ENCODE measurements at places on chromosomes 1 and 21.

DNA sequence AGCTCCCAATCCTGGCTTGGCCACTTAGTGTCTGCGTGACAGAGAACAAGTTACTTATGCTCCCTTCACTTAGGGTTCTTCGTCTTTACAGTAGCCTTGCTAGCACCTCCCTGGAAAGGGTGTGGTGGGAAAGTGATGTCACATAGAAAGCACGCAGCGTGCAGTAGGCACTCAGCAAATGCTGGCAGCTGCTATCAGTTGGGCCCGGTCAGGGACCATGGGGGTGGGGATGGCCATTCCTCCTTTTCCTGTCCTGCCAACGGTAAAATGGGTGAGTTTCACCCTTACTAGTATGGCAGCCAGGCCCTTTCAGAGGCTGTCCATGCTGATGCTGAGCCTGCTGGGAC is 6.2 kb upstream of the KCNA10 start:
- DNase-seq, result no peak

DNA sequence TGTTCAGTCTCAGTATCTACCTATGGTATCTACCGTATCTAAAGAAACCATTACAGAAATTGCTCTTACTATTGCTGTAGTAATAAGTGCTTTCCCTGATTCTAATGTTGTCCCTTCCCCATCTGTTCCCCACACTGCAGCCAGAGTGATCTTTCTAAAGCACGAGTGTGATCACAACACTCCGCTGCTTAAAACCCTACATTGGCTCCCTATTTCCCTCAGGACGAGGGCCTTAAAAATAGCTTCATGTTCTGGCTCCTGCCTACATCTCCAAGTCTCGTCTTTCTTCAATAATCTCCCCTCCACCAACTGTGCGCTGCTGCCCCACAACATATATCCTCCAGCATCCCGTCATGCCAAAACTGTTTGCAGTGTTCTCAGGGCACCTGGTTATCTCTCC is 150.6 kb downstream of the SDCCAG8 start:
- DNase-seq, result no peak

DNA sequence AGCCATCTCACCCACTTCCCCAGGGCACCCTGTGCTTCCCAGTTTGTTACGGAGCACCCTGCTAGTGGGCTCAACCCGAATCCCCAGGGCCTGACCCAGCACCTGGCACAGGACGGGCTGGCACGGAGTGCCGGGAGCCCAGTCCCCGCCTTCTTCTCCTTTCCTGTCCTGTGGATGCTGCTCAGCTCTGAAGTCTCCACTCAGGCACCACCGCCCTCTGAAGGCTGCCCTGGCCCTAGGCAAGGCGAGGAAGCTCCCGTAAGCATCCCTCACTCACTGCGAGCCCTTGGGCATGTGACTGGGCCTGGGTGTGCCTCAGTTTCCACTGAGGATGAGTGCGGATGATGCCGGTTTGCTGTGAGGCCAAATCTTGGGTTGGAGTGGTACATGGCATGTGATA is 21.8 kb downstream of the SLC1A7 start:
- DNase-seq, result no peak

- DNase-seq, result no peak
Observed at GRCh38 chr21:27146268-27146667, 179.4 kb upstream of the ADAMTS5 start.

DNA sequence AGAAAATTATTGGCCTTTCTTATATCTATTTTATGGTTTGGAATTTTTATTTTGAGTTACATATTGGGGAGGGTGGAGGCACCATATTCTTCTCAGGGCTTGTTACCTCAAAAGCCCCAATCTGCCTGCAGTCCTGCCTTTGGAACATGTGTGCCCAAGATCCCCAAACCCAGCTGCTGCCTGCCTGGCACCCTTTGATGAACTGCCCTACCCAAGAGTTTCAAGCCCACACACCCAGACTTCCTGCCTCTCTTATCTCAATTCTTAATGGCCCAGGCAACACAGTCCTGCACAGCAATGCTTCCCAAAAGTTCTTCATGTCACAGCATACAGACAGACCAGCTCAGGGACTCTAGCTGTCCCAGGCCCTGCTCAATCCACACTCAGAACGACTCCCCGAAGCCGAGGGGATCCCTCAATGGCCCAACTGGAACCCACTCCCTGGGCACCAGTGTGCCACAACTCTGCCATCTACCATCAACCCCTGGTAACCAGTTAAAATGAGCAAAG is 19.2 kb downstream of the OLFML2B start:
- DNase-seq, result no peak

DNA sequence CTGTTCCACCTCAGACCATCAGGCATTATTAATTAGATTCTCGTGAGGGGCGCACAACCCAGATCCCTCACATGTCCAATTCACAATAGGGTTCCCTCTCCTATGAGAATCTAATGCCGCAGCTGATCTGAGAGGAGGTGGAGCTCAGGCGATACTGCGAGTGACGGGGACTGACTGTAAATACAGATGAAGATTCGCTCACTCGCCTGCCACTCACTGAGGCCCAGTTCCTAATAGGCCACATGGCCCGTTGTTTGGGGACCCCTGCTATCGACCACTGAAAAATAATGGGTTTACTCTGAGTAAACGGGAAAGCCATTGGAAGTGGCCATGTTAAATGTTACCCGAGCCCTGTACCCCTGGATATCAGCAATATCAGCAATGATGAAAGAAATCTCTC is 65.9 kb downstream of the GRIK1 start:
- DNase-seq, result no peak

DNA sequence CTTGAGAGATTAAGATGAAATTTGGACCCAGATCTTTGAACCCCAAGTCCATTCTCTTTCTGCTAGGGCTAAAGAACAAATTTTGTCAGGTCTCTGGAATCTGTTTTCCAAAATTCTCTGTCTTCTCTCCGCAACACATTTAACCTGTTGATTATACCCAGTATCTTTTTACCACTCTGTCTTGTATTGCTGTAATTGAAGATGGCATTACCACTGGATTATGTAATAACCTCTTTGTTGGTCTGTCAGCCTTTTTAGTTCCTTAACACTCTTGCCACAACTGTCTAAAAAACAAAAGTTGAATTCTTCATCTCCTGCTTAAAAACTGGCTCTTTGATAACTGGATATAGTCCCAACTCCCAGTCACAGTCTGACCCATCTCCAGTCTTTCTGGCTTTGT is 3.0 kb downstream of the SRP9 start:
- no peak for DNase-seq

GRCh38 chr1:244952280-244952933 is 88.1 kb upstream of the HNRNPU start:
- no peak for DNase-seq
